ENCODE measurements at places on chromosomes 4 and X.

DNA sequence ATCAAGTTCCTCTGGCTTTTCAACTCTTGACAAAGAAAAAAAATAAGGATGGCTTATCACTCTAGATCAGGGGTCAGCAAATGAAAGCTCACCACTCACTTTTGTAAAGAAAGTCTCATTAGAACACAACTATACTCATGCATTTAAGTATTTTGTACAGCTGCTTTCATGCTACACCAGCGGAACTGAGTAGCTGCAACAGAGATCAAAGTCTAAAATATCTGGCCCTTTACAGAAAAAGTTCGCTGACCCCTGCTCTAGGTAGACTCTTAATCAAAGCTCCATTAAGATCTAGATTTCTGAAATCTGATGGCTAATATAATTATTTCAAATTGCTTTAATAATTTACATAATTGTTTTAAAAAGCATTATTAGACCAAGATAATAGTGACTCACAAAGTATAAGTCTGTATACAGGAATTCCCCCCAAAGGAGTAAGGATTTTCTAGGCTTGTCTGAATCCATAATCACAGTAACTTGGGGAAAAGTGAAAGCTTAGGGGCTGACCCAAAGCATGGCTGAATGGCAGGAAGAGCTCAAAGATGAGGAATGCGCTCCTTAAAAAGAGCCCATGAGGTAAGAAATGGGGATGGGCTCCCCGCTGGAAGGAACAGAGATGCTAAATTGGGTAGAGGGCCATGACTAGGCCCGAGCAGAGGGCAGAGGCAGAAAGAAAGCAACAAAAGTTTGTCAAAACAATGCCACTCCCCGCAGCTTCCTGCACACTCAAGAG lies 140.3 kb downstream of the SH3KBP1 start:
- DNase-seq: no peak

DNA sequence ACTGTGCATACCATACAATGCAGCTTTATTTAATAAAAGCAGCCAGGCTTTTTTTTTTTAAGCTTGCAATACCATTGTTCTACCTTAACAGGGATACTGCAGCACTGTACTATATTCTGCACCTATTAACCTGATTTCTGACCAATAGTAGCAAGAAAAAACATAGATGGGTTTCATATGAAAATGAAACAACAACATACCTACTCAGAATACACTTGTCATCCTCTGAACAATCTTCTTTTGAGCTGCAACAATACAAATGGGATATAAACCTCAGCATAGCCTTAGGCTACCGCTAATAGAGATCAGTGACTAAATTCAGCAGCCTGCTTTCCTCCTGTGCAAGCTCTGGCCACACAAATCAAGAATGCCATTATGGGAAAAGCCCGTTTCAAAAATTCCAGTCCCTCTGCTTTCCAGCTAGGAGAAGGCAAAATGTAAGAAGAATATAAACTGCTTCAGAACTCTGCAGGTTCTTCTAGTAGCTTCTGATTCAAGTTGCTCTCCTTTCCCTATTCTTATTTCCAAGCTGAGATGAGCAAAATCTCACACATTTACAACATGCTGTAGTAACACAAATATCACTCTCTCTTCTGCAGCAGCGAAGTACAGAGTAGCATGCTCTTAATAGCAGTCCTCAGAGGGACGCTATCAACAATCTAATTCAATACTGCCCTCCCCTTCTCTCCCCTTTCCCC lies 143.4 kb downstream of the KLHL13 start:
- no peak for DNase-seq

DNA sequence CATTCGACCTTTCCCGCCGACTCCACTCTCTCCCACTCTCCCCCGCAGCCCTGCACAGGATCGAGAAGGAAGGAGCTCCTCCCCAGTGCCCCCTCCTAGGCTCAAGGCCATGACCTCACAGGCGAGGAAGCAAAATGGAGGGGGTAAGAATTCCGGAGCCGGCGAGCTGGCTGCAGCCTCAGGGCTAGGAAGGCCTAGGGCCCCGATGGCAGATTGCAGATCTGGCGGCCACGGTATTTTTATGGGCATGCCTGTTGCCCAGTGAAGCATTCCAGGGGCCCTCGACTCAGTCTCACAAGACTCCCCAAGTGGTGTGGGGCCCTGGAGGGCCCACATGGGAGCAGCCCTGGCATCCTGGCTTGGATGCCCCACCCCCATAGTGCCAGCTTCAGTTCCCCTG lies 942 bp upstream of the L1CAM start:
- DNase-seq: no peak

DNA sequence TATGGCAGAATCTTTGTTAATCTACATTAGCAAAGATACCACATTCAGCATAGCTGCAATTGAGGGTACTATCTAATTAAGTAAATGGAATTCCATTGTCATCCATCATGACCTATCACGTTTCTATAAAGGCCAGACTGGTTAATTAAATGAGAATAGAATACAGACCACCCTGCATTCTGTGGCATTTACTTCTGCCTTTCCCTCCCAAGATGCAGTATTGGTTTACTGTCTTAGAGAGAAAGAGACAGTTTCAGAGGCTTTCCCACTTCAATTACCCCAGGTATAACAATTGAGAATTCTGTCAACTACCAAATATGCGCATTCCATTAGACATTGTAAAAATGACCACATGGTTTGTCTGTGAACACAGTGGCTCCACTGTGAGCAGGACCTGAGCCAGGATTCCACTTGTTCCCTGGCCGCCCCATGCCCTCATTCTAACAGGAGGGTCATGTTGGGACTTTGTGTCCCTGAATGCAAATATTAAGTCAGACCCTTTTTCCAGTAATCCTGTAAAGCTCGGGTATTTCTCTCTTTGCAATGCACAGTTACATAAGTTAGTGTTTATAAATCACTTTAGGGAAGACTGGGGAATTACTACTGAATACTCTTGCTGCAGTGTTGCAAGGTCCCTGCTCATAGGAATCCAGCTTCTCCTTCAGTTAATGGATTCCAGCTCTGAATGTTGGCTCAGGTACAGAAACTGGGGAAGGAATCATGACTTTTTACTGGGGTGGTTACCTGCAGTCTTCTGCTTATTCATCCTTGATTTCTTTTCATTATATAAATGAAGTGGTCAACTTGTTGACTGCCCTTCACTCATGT lies 261.0 kb downstream of the PDGFC start:
- DNase-seq: no peak

GRCh38 chr4:7307394-7308099 lies 115.2 kb downstream of the SORCS2 start:
- DNase-seq: no peak
